ENCODE measurements at places on chromosomes 5 and 9.

GRCh38 chr5:58246461-58246944, 213.4 kb downstream of the PLK2 start:
- DNase-seq, result no peak

- DNase-seq, result no peak
These were observed 110.4 kb upstream of the SARDH start for GRCh38 chr9:133848471-133849109.

GRCh38 chr5:67453111-67453905, 256.7 kb upstream of the CD180 start:
- no peak for DNase-seq

- peak; percentile 43 for DNase-seq
These were observed 51.5 kb upstream of the MAP3K1 start for GRCh38 chr5:56763711-56764466.

GRCh38 chr9:86062845-86063693, 36.3 kb downstream of the GOLM1 start:
- DNase-seq, result no peak
